ENCODE measurements at places on chromosomes 1 and 21. TPM values are rescaled to one million over a fixed set of nuclear protein-coding genes. Genes with fewer than 3 reads are reported as not detected.

Gene MAN1A2
- 49.0 TPM for total RNA-seq

DNA sequence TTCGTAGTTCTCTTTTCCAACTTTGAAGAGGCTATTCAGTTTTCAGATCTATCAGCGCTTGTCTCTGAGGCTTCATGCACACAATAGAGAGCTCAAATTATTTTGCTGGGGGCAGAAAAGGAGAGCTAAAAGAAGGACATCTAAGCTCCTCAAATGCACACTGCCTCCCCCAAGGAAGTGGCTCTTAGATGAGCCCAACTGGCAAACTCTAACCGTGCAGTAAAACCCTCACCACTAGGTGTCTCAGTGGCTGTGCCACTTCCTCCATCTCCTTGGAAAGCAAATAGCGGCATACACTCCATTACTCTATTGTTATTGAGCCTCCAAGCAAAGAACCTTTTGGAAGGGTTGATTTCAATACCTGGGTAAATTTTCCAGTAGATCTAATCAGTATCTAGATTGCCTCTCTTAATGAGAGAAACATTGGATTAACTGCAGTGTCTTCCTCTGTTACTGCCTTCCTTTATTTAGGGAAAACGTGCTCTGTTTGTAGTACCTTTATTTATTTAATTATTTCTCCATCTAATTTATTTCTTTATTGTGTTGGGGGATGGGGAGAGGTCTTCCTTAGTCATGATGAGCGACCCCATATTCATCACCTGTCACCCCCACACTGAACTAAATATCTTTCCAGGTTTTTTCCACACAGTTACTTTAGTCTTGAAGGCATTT is 9.2 kb upstream of the SFPQ start:
- DNase-seq, result peak; percentile 58

DNA sequence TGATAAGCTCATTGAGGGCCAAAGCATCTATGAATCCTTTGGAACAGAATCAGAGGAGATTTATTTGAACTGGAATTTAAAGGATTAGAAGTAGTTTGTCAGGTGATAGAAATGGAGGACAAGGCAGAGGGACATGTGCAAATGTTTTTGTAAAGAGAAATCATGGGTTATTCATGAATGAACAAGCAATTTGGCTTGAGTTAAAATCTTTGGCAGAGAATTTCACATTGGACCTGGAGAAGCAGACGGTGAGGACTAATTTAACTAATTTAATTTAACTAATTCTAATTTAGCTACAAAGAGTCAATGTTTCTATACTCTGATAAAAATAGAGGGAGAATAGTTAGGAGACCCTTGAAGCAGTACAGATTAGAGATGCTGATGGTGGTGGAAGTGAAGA is 36.3 kb downstream of the SNX7 start:
- no peak for DNase-seq

GRCh38 chr1:89703469-89703868 is 70.5 kb downstream of the LRRC8C start:
- no peak for DNase-seq

DNA sequence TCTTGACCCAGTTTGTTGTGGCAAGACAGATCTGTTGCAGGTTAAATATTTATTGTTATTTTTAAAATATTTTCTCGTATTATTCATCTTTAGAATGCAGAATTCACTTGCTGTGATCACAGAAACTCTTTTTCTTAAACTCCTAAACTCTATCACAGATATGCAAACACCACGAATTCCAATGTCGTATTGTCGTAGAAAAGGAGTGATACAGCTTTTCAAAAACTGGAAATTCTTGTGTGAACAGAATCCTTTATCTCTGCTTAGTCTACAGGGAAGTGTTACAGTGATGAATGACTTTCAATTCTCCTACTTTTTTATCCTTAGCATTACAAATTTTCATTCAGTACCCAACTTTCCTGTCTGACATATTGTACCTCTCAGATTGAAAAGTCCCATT is 1329.5 kb upstream of the B3GALT2 start:
- DNase-seq, result no peak
